Esophagus muscularis mucosa (tissue), 4 donors: ENCODE measurements at places on chromosomes 2 and 18. TPM values are rescaled to one million over a fixed set of nuclear protein-coding genes. Genes with fewer than 3 reads are reported as not detected.

DNA sequence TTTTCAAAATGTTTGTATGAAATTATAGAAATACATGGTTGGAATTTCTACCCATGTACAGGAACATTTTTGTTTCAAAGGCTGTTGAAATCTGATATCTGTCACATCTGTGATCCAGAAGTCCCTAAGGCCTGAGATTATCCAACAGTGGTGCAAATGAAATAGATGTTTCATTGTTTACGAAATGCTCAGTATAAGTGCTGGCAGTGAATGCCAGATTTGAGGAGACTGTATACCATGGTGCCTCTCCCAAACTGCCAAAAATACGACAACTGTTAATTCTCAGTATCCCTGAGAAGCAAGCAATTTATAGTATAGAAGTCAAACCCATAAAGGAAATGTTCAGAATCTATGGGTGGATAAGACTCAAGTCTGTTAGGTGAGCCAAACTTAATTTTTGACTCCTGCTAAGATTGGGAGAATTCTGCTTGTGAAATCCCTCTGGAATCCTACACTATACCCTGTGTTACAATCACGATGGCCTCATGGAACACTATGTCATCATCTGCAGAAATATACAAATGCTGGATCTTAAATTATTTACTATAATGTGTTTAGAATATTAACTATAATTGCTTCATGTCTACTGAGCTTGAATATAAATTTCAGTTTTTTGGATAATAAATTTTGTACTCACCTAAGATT, 71.2 kb upstream of the DOCK10 start:
- DNase-seq, result no peak
- no peaks in the 10 kb centered on the region for H3K4me1 ChIP-seq
- H3K4me3 ChIP-seq, result no peak overlapping the region
- H3K27ac ChIP-seq, result no peak overlapping the region

DNA sequence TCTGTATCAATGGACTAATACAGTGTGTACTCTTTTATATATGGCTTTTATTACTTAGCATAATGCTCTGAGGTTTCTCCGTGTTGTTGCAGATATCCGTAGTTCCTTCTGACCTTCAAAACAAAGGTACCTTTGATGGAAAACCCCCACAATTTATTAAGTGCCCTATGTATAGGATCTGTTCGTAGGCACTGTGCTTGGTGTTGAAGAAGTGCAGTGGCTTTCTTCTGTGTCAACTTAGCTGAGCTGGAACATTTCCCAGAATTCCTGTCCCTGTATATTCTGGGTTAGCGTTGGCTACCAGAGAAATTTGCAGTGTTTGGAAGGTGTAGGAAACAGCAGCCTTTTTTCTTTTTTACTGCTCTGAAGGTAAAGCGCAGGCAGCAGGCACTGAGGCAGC, 56.3 kb upstream of the MSH2 start:
- H3K4me3 ChIP-seq, result no peak overlapping the region
- H3K27me3 ChIP-seq, result no peaks in the 10 kb centered on the region
- no peak for DNase-seq
- no peak overlapping the region for H3K27ac ChIP-seq
- H3K36me3 ChIP-seq, result no peaks in the 10 kb centered on the region

Gene PSMA8
- not detected for total RNA-seq

Gene MC4R
- total RNA-seq, result 0.45 TPM

DNA sequence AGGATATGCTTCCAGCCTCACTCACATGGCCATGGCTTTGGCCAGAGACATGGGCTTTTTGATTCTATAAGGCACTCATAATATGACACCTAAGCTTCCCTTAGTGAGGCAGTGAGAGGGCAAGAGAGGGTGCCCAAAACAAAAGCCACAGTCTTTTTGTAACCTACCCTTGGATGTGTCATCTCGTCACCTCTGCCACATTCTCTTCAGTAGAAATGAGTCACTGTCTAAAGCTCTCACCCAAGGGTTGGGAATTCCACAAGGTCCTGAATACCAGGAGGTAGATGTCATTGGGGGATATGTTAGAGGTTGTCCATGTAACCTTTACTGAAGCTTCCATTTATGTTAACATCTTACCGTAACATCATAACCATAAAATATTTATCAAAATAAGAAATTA, 108.4 kb downstream of the ALMS1 start:
- no peaks in the 10 kb centered on the region for H3K27me3 ChIP-seq
- H3K4me3 ChIP-seq, result no peak overlapping the region
- H3K36me3 ChIP-seq, result peaks cover 20% of the 10 kb centered on the region
- DNase-seq, result no peak
- H3K4me1 ChIP-seq, result no peaks in the 10 kb centered on the region

Gene DNAJC5G
- not detected for total RNA-seq

DNA sequence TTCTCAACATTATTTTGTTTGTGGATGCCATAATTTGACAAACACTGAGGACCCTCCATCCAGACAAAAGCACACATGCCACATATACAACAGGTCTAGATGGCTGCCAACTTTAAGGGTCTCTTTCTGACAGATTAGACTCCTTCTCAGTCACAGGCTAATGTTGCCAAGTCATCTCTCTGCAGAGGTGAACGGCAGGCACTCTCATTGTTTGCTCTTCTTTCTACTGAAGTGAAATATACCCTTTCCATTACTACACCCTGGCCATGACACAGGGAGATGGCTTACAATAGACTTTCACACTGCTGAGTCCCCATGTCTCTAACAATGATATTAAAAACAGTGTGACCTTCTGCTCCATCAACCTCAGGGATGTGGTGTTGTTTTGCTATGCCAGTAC, 47.5 kb upstream of the ZNF397 start:
- no peak overlapping the region for H3K27ac ChIP-seq
- H3K4me1 ChIP-seq, result no peaks in the 10 kb centered on the region

Gene DHRS9
- total RNA-seq, result 0.83 TPM

Gene ZNF521
- 20.6 TPM for total RNA-seq

- no peak for DNase-seq
- H3K4me1 ChIP-seq, result no peaks in the 10 kb centered on the region
- no peaks in the 10 kb centered on the region for H3K27me3 ChIP-seq
- no peak overlapping the region for H3K4me3 ChIP-seq
These were observed 221.3 kb downstream of the FHOD3 start for GRCh38 chr18:36518839-36519238.

DNA sequence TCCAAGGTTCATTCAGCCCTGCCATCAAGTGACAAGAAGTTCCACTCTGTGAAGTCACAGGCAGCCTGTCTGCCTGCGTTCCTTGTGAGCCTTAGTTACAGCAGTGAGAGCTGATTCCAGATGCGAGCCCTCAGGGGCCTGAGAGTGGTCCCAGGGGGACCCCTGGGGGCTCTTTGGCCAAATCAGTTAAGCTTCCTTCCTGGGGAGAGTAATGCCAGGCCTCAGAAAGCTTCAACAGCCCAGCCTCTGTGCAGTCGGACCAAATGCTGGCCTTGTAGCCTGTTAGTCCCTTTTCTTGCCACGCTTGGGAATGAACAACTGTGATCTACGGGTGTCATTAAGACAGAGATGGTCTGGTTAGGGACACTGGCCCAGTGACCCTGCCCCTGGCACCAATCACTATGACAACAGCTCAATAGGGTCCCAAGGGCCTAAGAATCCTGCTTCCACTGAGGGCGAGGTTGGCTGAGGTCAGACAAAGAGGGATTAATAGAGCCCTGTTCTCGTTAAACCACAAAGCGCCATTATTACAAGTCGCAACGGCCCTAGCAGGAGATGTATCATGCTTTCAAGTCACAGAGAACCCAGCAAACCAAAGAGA, 50.9 kb downstream of the HS1BP3 start:
- H3K36me3 ChIP-seq, result no peaks in the 10 kb centered on the region
- no peak for DNase-seq
- no peaks in the 10 kb centered on the region for H3K27me3 ChIP-seq
- H3K4me3 ChIP-seq, result no peak overlapping the region
- peak overlapping the region; percentile 62 for H3K27ac ChIP-seq

- peak overlapping the region; percentile 32 for H3K27ac ChIP-seq
- no peak for DNase-seq
These were observed 75.6 kb downstream of the TPGS2 start for GRCh38 chr18:36752929-36753865.

Gene ADRA2B
- total RNA-seq, result 2.1 TPM

- H3K4me1 ChIP-seq, result peaks cover 36% of the 10 kb centered on the region
- no peak for DNase-seq
- H3K4me3 ChIP-seq, result no peak overlapping the region
- H3K27ac ChIP-seq, result no peak overlapping the region
- no peaks in the 10 kb centered on the region for H3K36me3 ChIP-seq
These were observed 90.5 kb downstream of the ICOS start for GRCh38 chr2:204027091-204027490.

- no peak for DNase-seq
- H3K27me3 ChIP-seq, result no peaks in the 10 kb centered on the region
- no peak overlapping the region for H3K4me3 ChIP-seq
- H3K4me1 ChIP-seq, result no peaks in the 10 kb centered on the region
- no peaks in the 10 kb centered on the region for H3K36me3 ChIP-seq
These were observed 226.3 kb downstream of the CCDC85A start for GRCh38 chr2:56410140-56410539.

DNA sequence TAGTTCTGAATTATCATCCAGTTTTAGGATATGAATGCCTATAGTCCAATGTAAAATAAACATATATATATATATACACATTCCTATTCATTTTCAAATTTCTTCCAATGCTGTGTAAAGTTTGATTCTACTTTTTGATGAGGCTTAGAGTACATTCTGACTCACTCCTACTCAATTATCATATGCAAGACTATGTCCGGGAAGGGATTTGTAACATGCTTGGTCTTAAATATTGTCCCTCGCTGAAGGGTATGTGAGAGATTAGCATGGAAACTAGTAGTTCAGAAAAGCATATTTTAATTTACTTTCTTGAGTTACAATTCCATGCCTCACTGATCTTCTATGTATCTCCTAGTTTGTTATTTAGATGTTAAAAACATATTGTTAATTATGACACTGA, 377.7 kb upstream of the MAP2 start:
- H3K4me1 ChIP-seq, result no peaks in the 10 kb centered on the region
- H3K36me3 ChIP-seq, result no peaks in the 10 kb centered on the region
- no peak overlapping the region for H3K4me3 ChIP-seq
- no peak for DNase-seq

Gene C2orf66
- total RNA-seq, result not detected

Gene LGALSL
- 16.3 TPM for total RNA-seq

DNA sequence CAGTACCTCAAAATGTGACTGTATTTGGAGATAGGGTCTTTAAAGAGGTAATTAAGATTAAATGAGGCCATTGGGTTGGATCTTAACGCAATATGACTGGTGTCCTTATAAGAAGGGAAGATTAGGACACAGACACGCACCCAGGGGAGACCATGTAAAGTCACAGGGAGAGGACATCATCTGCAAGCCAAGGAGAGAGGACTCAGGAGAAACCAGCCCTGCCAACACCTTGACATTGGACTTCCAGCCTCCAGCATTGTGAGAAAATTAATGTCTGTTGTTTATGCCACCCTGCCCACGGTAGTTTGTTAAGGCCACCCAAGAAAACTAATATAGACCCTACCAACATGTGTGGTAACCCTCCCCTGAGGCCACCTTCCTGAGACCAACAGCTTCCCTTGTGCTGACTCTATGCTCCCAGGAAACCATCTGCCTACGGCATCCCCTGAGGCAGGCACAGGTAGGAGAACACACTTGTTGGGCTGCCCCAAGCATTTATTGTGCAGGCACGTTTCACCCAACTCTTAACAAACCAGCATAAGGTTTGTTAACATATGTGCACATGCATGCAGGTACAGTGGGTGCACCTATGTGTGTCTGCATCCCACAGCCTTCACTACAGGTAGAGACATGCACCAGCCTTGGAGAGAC, 161.5 kb upstream of the AGAP1 start:
- no peaks in the 10 kb centered on the region for H3K4me1 ChIP-seq
- DNase-seq, result no peak
- no peak overlapping the region for H3K4me3 ChIP-seq

- no peaks in the 10 kb centered on the region for H3K36me3 ChIP-seq
- H3K27ac ChIP-seq, result no peak overlapping the region
- H3K4me1 ChIP-seq, result peaks cover 23% of the 10 kb centered on the region
- no peaks in the 10 kb centered on the region for H3K27me3 ChIP-seq
- H3K4me3 ChIP-seq, result no peak overlapping the region
- no peak for DNase-seq
These were observed 9.1 kb upstream of the DAW1 start for GRCh38 chr2:227862227-227862740.

Gene LINC00305
- total RNA-seq, result not detected

DNA sequence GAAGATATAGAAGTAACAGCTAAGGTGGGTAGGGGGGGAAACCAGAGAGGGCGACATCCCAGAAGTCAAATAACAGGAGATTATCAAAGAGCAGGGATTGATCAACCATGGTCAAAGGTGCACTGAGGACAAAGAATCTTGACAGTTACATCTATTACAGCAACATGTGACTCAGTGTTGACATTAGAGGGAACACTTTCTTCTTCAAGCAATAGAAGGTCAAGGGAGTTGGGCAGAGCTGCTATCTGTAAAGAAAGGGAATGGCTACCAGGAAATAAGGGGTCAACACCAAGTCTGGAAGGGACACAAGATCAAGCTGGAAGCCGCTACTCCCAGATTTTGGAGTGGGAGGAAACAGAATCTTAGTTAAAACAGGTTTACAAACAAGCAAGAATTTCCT, 611.0 kb downstream of the TSN start:
- no peak for DNase-seq
- H3K4me3 ChIP-seq, result no peak overlapping the region
- no peaks in the 10 kb centered on the region for H3K27me3 ChIP-seq
- H3K27ac ChIP-seq, result no peak overlapping the region
- no peaks in the 10 kb centered on the region for H3K4me1 ChIP-seq

GRCh38 chr2:216002101-216002678, 11.2 kb downstream of the MREG start:
- no peak overlapping the region for H3K27ac ChIP-seq
- DNase-seq, result no peak
- no peaks in the 10 kb centered on the region for H3K36me3 ChIP-seq
- H3K27me3 ChIP-seq, result no peaks in the 10 kb centered on the region
- H3K4me3 ChIP-seq, result no peak overlapping the region
- peaks cover 8% of the 10 kb centered on the region for H3K4me1 ChIP-seq

- DNase-seq, result no peak
- H3K27me3 ChIP-seq, result no peaks in the 10 kb centered on the region
- H3K4me1 ChIP-seq, result peaks cover 61% of the 10 kb centered on the region
- no peaks in the 10 kb centered on the region for H3K36me3 ChIP-seq
- no peak overlapping the region for H3K27ac ChIP-seq
These were observed 131.7 kb downstream of the KLHL29 start for GRCh38 chr2:23516520-23517256.
